ENCODE measurements at places on chromosomes 6 and 20. TPM values are rescaled to one million over a fixed set of nuclear protein-coding genes. Genes with fewer than 3 reads are reported as not detected.
A peak's percentile ranks its signal among the peaks of the same experiment; 100 is the strongest.

The GTF2H4 gene
- total RNA-seq = 29.5 TPM

The METTL24 gene
- 3.3 TPM for total RNA-seq

The IL17A gene
- not detected for total RNA-seq

The SLC26A8 gene
- total RNA-seq = 1.5 TPM

The LHFPL5 gene
- not detected for total RNA-seq

The LAMA5 gene
- 222 TPM for total RNA-seq

The BMP6 gene
- 18.7 TPM for total RNA-seq

The ZNF217 gene
- total RNA-seq = 35.4 TPM

The NKX2-2 gene
- not detected for total RNA-seq

The NRM gene
- total RNA-seq = 13.1 TPM

The ZC2HC1B gene
- total RNA-seq = not detected

DNA sequence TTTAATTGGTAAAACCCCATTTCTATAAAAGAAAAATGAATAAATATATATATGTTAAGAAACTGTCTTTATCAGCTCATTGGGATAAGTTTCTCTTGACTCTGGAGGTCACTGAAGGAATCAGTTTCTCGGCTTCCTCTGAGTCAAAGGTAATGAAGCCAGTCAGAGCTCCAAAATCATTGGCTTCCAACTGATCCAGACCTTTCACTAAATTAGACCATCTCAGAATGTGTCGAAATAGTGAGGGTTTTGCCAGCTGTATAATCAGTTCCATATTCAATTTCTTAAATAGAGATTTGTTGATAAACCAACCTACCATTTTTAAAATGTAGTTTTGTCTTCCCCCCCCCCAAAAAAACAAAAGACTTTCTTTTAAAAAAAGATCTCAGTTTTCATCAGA, 60.5 kb upstream of the SRSF6 start:
- no peaks in the 10 kb centered on the region for H3K4me1 ChIP-seq
- H3K36me3 ChIP-seq = no peaks in the 10 kb centered on the region

GRCh38 chr20:2917266-2917665, 44.0 kb downstream of the PTPRA start:
- no peak overlapping the region for H3K27ac ChIP-seq
- no peak for DNase-seq
- no peak overlapping the region for H3K4me3 ChIP-seq

- H3K27ac ChIP-seq = no peak overlapping the region
- H3K4me1 ChIP-seq = peaks cover 3% of the 10 kb centered on the region
- no peaks in the 10 kb centered on the region for H3K27me3 ChIP-seq
- no peak overlapping the region for H3K4me3 ChIP-seq
Observed at GRCh38 chr6:16511723-16512489, 249.4 kb downstream of the ATXN1 start.

DNA sequence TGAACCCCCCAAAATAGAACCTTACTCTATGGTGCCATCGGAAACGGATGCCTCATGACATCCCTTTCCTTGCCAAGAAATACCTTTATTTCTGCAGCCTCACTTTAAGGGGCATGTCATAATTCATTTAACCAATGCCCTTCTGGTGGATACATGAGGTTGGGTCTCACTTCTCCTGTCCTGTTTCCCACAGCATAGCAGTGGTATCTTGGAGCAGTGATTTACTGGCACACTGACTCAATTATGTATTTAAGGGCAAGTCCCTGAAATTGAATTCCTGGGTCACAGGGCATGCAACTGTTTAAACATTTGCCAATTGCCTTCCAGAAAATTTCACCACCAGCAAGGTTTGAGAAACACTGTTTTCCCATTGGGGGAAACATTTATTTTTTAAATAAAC, 639 bp upstream of the LBP start:
- no peaks in the 10 kb centered on the region for H3K27me3 ChIP-seq
- H3K4me3 ChIP-seq = no peak overlapping the region
- H3K4me1 ChIP-seq = no peaks in the 10 kb centered on the region
- H3K36me3 ChIP-seq = no peaks in the 10 kb centered on the region
- H3K27ac ChIP-seq = no peak overlapping the region

- H3K27ac ChIP-seq = no peak overlapping the region
- no peak overlapping the region for H3K4me3 ChIP-seq
- H3K4me1 ChIP-seq = no peaks in the 10 kb centered on the region
- no peaks in the 10 kb centered on the region for H3K36me3 ChIP-seq
- no peak for DNase-seq
Observed at GRCh38 chr6:170255426-170256125, 35.3 kb downstream of the DLL1 start.

DNA sequence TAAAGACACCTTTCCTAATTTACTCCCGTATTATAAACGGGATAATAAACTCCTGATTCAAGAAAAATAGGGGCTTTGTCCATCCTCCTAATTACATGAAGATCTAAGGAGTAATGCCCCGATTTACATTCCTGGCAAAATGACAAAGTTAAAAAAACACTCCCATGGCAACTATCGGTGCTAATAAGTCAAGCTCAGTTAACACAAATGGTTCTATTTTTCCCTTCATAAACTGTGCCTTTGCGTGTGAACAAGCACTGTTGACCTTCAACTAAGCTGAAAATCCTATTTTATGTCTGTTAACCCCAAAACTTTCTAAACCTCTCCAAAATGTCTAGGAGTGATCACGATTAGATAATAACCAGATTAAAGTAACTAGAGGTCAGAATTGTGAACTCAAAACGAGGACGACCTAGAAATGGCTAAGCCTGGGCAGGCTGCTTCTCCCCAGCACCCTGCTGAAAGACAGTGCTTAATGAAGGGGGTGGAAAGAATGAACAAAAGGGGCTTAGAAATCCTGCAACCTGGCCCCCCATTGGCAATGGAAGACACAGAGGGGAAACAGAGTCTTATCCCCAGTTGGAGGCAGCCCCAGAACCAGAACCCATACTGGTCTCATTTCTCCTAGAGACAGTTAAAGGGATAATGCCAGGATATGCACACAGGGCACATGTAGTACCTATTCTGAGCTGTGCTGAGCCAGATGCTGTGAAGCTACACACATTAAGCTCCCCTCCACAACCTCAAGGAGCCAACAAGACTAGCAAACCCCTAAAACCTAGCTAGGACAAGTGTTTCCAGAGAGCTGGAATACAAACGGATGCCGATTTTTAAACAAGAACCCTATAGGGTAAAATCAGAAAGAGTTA, 23.0 kb downstream of the SLC23A2 start:
- peaks cover 20% of the 10 kb centered on the region for H3K4me1 ChIP-seq
- no peak overlapping the region for H3K4me3 ChIP-seq
- DNase-seq = no peak
- H3K36me3 ChIP-seq = no peaks in the 10 kb centered on the region
- no peak overlapping the region for H3K27ac ChIP-seq

- H3K27me3 ChIP-seq = peaks cover 25% of the 10 kb centered on the region
- no peaks in the 10 kb centered on the region for H3K36me3 ChIP-seq
- H3K27ac ChIP-seq = no peak overlapping the region
- DNase-seq = peak; percentile 43
- H3K4me3 ChIP-seq = no peak overlapping the region
- peaks cover 10% of the 10 kb centered on the region for H3K4me1 ChIP-seq
Observed at GRCh38 chr6:30169658-30170614, 6.6 kb downstream of the TRIM15 start.

GRCh38 chr6:44629636-44630035, 242.1 kb downstream of the CDC5L start:
- peaks cover 12% of the 10 kb centered on the region for H3K27me3 ChIP-seq
- H3K4me3 ChIP-seq = no peak overlapping the region
- no peak overlapping the region for H3K27ac ChIP-seq
- no peaks in the 10 kb centered on the region for H3K36me3 ChIP-seq

- DNase-seq = no peak
- no peak overlapping the region for H3K27ac ChIP-seq
- H3K4me1 ChIP-seq = no peaks in the 10 kb centered on the region
Observed at GRCh38 chr6:120764312-120764711, 570.0 kb downstream of the TBC1D32 start.

GRCh38 chr6:107877968-107878367, 53.9 kb upstream of the SCML4 start:
- H3K27ac ChIP-seq = no peak overlapping the region
- no peak overlapping the region for H3K4me3 ChIP-seq
- H3K4me1 ChIP-seq = no peaks in the 10 kb centered on the region
- H3K36me3 ChIP-seq = peaks cover 90% of the 10 kb centered on the region

- no peak for DNase-seq
- H3K27me3 ChIP-seq = no peaks in the 10 kb centered on the region
- H3K27ac ChIP-seq = no peak overlapping the region
Observed at GRCh38 chr6:19866985-19867627, 29.9 kb downstream of the ID4 start.

DNA sequence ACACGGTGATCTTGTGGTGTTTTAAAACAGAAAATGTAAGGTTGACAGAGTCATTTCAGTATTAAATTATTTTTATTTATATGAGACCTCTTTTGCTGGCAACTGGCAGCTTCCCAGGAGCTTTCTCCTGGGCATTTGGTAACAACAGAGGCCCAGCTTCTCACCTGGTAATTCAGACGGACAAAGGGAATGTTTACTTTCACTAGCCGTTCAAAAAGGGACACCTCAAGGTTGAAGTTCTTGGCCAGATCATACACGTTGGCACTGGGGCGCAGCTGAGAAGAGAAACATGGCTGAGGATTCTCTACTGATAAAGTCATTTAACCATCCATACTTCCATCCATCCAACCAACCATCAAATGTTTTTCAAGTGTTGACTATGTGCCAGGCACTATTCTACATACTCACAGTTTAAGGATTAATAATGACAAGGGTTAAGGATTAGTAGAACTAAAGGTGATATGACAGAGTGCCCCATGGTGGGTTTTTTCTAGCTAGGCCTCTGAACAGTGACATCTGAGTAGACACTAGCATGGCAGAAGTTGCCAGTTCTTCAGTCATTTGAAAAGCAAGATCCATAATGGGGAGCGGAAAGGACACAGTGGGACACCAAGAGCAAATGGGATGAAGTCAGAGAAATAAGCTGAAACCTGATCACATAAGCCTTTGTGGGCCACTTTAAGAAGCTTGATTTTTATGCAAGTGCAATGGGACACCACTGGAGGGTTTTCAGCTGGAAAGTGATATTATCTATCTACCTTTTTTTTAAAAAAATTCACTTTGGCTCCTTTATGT, 25.1 kb downstream of the ZNFX1 start:
- peaks cover 9% of the 10 kb centered on the region for H3K4me1 ChIP-seq
- H3K27me3 ChIP-seq = no peaks in the 10 kb centered on the region
- H3K36me3 ChIP-seq = peaks cover 100% of the 10 kb centered on the region

DNA sequence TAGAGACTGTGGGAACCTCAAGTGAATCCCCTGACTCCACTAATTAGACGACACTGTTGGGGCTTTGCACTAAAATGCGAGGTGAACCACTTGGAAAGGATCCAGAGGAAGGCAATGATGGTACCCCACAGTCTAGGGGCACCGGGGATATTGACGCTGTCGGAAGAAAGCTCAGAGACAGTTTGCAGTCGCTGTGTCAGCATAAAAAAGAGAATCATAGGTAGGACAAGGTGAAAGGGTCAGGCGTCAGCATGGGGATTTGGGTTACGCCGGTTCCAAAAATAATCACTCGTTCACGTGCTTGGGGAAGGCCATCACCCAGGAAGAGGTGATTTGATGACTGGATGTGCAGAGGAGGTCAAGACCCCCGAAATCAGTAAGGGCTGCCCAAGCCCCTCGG, 598.0 kb upstream of the NOX3 start:
- H3K27me3 ChIP-seq = no peaks in the 10 kb centered on the region
- H3K36me3 ChIP-seq = no peaks in the 10 kb centered on the region
- no peak overlapping the region for H3K27ac ChIP-seq
- no peaks in the 10 kb centered on the region for H3K4me1 ChIP-seq
- no peak overlapping the region for H3K4me3 ChIP-seq

GRCh38 chr20:45433316-45433715, 17.4 kb downstream of the PIGT start:
- H3K27ac ChIP-seq = no peak overlapping the region
- H3K4me3 ChIP-seq = no peak overlapping the region
- peaks cover 8% of the 10 kb centered on the region for H3K4me1 ChIP-seq
- DNase-seq = peak; percentile 51
- H3K36me3 ChIP-seq = no peaks in the 10 kb centered on the region

GRCh38 chr20:62576815-62577489, 65.4 kb upstream of the SLCO4A1 start:
- H3K4me1 ChIP-seq = no peaks in the 10 kb centered on the region
- H3K27me3 ChIP-seq = peaks cover 90% of the 10 kb centered on the region
- no peak for DNase-seq
- no peak overlapping the region for H3K27ac ChIP-seq

- peaks cover 7% of the 10 kb centered on the region for H3K4me1 ChIP-seq
- no peaks in the 10 kb centered on the region for H3K36me3 ChIP-seq
- no peak for DNase-seq
- no peaks in the 10 kb centered on the region for H3K27me3 ChIP-seq
- no peak overlapping the region for H3K4me3 ChIP-seq
- no peak overlapping the region for H3K27ac ChIP-seq
Observed at GRCh38 chr6:14462566-14462965, 345.0 kb downstream of the CD83 start.

DNA sequence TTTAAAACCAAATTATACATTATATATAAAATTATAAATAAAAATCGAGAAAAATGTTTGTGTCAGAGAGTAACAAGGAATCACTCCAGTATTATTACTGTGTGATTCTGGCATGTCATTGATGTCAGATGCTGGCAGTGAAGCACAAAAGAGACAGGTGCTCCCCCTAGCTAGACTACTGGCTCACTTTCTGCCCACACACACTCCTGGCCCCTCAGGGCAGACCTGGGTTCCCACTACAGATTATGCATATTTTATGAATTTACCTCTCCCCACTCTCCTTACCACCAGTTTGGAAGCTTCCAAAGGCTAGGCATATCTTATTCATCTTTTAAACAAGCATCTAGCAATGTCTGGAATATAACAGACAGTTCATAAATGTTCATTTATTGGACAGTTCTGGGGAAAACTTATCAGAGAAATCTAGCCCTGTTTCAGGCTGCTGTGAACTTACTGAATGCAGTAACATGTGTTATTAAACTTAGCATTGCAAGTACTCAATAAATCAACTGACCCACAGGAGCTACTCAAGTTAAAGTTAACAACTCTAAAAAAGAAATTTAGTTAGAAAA, 12.8 kb downstream of the SNX3 start:
- H3K4me1 ChIP-seq = peaks cover 54% of the 10 kb centered on the region
- no peaks in the 10 kb centered on the region for H3K36me3 ChIP-seq
- H3K27me3 ChIP-seq = no peaks in the 10 kb centered on the region
- H3K27ac ChIP-seq = no peak overlapping the region
- H3K4me3 ChIP-seq = no peak overlapping the region

DNA sequence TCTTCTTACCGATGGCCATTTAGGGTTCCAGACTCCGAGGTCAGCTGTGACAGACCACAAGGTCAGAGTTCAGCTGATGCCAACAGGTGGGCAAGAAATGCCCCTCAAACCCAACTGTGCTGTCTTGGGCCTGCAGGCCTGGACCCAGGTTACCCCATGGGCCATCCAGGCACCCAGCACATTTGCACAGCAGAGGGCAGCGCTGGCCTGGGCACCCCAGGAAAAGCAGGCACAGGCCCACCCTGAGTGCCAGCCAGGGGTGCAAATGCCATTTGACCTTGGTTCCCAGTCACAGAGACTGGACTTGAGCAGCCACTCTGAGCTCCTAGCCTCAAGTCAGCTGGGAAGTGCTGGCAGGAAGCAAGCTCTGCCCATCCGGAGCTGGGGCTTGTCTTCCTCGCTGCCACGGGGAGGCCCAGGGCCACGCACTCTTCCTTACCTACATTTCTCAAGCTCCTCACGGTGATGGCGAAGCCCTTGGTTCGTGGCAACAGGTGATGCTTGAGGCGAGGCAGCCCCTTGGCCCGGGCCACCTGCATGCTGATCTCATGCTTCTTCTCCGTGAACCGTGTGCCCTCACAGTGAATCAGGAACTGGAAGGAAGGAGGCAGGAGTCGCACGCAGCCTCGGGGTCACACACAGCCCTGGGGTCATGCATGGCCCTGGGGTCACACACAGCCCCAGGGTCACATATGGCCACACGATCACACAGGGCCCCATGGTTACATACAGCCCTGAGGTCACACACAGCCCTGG, 120.8 kb downstream of the AGPAT4 start:
- no peak overlapping the region for H3K4me3 ChIP-seq
- H3K36me3 ChIP-seq = peaks cover 38% of the 10 kb centered on the region
- DNase-seq = peak; percentile 63
- no peaks in the 10 kb centered on the region for H3K4me1 ChIP-seq
- H3K27ac ChIP-seq = no peak overlapping the region
